Left lung (tissue), 14 donors: ENCODE measurements at places on chromosomes 1 and 21. TPM values are rescaled to one million over a fixed set of nuclear protein-coding genes. Genes with fewer than 3 reads are reported as not detected.
A peak's percentile ranks its signal among the peaks of the same experiment; 100 is the strongest.

The XCL1 gene
- polyA plus RNA-seq = 0.36 TPM

The PIK3C2B gene
- polyA plus RNA-seq = 46.1 TPM

DNA sequence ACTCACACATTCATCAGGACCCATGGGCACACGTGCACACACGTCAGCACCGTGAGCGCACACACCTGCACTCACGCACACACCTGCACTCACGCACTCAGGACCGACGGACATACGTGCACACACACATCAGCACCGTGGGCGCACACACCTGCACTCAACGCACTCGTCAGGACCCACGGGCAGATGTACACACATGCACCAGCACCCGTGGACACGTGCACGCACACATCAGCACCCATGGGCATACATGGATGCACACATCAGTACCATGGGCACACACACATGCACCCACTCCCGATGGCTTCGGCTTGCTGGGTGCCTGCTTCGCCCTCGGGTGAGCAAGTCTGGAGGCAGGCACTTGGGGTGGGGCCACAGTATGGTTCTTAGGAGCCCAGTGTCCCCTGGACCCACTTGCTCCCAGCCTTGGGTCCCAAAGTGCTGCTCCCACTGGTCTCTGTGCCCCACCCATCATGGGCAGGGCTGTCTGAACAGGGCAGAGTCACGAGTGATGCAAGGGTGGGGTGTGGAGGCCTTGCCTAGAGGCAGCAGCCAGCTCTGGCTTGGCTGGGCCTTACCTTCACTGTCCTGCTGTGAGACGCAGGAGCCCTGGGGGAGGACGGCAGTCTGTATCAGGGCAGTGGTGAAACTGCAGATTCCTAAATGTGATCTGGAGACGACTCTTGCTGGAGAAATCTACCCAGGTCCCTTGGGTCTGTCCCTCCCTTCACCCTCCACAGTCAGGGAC, 49.8 kb downstream of the SKI start:
- no peaks in the 10 kb centered on the region for H3K27me3 ChIP-seq
- H3K4me1 ChIP-seq = peaks cover 65% of the 10 kb centered on the region
- DNase-seq = no peak
- peak overlapping the region; percentile 70 for H3K27ac ChIP-seq
- no peak overlapping the region for H3K4me3 ChIP-seq

- no peak overlapping the region for H3K4me3 ChIP-seq
- DNase-seq = no peak
- no peaks in the 10 kb centered on the region for H3K27me3 ChIP-seq
- H3K27ac ChIP-seq = no peak overlapping the region
- H3K36me3 ChIP-seq = no peaks in the 10 kb centered on the region
- no peaks in the 10 kb centered on the region for H3K4me1 ChIP-seq
These were observed 174.7 kb downstream of the LBR start for GRCh38 chr1:225253173-225253572.

- H3K27me3 ChIP-seq = no peaks in the 10 kb centered on the region
- no peaks in the 10 kb centered on the region for H3K4me1 ChIP-seq
- H3K36me3 ChIP-seq = no peaks in the 10 kb centered on the region
- no peak for DNase-seq
- no peak overlapping the region for H3K4me3 ChIP-seq
- no peak overlapping the region for H3K27ac ChIP-seq
These were observed 37.1 kb upstream of the BACE2 start for GRCh38 chr21:41130883-41131282.

GRCh38 chr1:103266036-103266435, 157.7 kb upstream of the COL11A1 start:
- H3K27me3 ChIP-seq = no peaks in the 10 kb centered on the region
- DNase-seq = no peak
- H3K27ac ChIP-seq = no peak overlapping the region
- no peaks in the 10 kb centered on the region for H3K4me1 ChIP-seq
- no peaks in the 10 kb centered on the region for H3K36me3 ChIP-seq

DNA sequence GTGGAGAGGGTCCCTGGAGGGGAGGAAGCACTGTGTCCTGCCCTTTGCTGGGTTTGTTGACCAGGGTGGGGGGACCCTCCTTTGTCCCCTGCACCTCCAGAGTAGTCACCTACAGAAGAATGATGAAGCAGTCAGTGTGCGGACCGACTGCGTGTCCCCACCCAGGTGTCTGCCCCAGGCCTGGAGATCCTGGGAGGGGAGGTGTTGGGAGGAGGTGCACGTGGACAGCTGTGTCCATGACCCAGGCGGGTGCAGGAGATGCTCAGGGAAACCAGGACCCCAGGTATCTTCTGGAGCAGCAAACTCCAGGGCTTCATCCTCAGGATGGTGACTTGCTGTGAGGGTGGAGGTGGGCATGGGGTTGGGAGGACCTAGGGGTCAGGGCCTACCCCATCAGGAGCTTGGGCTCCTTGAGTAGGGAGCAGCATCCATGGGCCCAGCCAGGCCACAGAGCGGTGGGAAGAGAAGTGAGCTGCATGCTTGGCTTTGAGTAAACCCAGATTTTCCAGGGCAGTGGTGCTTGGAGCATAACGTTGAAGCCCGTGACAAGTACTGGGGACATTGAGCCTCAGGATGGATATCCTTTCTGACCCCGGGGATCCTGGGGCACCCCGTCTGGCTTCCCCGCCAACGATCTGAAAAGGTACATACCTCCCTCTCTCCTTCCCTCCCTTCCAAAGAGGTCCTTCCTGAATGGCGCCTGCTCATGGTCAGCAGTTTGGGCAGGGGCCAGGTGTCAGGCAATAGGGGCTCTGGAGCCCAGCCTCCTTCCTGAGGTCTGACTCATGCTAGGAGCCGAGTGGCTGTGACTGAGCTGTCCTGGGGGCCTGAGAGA, 13.7 kb downstream of the ACTRT2 start:
- DNase-seq = no peak
- H3K36me3 ChIP-seq = no peaks in the 10 kb centered on the region
- no peak overlapping the region for H3K4me3 ChIP-seq
- no peaks in the 10 kb centered on the region for H3K27me3 ChIP-seq
- no peak overlapping the region for H3K27ac ChIP-seq

- no peak for DNase-seq
- peaks cover 5% of the 10 kb centered on the region for H3K4me1 ChIP-seq
- no peak overlapping the region for H3K4me3 ChIP-seq
- H3K27ac ChIP-seq = no peak overlapping the region
- H3K27me3 ChIP-seq = no peaks in the 10 kb centered on the region
These were observed 81.8 kb downstream of the KCNN3 start for GRCh38 chr1:154788110-154788870.

The CELA3A gene
- not detected for polyA plus RNA-seq

DNA sequence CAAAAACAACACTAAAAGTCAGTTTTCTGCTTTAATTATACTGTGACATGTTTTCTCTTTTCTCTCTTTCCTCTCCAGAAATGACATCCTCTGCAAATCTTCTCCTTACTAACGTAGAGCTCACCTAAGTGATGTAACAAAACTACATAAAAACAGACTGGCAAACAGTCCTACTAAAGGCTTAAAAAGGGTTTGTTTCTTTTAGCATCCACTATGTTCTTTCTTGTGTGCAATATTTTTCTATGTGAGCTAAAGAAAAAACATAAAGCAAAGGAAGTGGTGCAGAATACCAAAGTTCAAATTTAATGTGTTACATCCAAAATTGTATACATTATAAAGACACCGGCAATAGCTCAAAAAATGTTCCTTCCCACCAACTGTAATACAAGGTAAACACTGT, 14.5 kb downstream of the USP24 start:
- H3K27me3 ChIP-seq = no peaks in the 10 kb centered on the region
- no peaks in the 10 kb centered on the region for H3K36me3 ChIP-seq
- no peak overlapping the region for H3K27ac ChIP-seq
- H3K4me3 ChIP-seq = no peak overlapping the region
- peaks cover 35% of the 10 kb centered on the region for H3K4me1 ChIP-seq
- DNase-seq = no peak

DNA sequence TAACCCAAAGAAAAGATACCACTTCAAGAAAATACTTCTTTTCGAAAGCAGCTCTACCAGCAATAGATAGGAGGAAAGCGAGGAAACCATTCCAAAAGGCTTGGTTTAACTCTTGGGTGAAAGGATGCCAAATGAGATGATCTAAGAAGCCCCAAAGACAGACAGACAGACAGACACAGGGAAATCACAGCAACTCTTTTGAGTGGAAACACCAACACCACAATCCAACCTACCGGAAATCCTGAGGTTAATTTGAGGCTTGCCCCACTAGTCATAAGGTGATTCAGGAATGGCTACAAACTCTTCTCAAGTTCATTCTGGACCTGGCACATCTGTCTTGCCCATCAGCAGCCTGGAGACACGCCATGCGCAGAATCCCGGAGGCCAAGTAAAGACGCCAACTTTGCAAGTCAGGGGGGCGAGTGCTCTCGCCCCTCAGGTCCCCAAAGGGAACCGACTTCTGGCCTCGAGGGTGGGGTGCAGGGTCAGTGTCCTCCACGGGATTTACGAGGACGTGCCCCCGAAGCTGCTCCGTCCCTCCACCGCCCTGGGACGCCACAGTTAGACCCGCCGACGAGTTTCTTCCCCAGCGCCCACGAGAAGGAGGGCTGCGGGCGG, 778 bp downstream of the EVI5 start:
- peak overlapping the region; percentile 98 for H3K27ac ChIP-seq
- peak; percentile 59 for DNase-seq
- no peaks in the 10 kb centered on the region for H3K27me3 ChIP-seq
- peak overlapping the region; percentile 69 for H3K4me3 ChIP-seq
- no peaks in the 10 kb centered on the region for H3K36me3 ChIP-seq
- H3K4me1 ChIP-seq = peaks cover 41% of the 10 kb centered on the region

- H3K27me3 ChIP-seq = no peaks in the 10 kb centered on the region
- H3K27ac ChIP-seq = no peak overlapping the region
- no peaks in the 10 kb centered on the region for H3K36me3 ChIP-seq
- no peak for DNase-seq
- no peaks in the 10 kb centered on the region for H3K4me1 ChIP-seq
These were observed 80.1 kb downstream of the FCRL5 start for GRCh38 chr1:157472056-157472701.

The AGMAT gene
- 0.55 TPM for polyA plus RNA-seq

- H3K27ac ChIP-seq = no peak overlapping the region
- no peaks in the 10 kb centered on the region for H3K4me1 ChIP-seq
- peaks cover 19% of the 10 kb centered on the region for H3K36me3 ChIP-seq
- no peak for DNase-seq
These were observed 140.6 kb downstream of the PEX14 start for GRCh38 chr1:10615332-10615731.

DNA sequence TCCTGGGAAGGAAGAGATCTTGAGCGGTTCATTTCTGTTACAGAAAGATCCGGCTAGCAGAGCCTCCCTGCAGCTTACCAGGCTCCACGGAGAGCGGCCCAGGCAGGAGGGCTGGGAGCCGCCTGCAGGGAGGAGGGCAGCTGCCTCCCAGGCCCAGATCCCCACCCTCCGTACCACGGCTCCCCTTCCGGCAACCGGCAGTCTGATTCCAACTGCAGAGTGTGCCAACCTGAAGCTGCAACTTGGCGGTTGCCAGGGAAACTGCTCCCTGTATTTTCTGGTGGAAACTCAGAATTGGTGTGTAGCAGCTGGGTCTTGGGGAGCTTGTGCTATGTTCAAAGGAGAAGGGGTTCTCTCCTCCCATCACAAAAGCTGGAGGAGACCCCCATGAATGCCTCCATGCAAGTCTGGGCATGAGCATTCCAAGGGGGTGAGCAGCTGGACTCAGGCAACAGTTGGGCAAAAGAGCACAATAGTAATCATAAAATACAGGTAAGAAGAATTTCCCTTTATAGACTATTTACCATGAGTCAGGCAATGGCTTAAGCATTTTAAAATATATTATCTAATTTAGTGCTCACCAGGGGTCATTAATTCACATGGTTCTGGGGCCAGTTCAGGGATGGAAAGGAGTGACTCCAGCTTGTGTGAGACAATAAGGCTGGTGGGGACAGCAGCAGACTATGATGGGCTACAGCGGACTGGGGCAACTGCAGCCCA, 46.1 kb upstream of the KAZN start:
- H3K36me3 ChIP-seq = no peaks in the 10 kb centered on the region
- no peak overlapping the region for H3K4me3 ChIP-seq
- DNase-seq = no peak
- no peaks in the 10 kb centered on the region for H3K4me1 ChIP-seq

The CLCA4 gene
- 0.23 TPM for polyA plus RNA-seq

- H3K4me1 ChIP-seq = no peaks in the 10 kb centered on the region
- H3K4me3 ChIP-seq = no peak overlapping the region
- no peaks in the 10 kb centered on the region for H3K27me3 ChIP-seq
These were observed 27.9 kb downstream of the PRDM15 start for GRCh38 chr21:41851090-41851790.

DNA sequence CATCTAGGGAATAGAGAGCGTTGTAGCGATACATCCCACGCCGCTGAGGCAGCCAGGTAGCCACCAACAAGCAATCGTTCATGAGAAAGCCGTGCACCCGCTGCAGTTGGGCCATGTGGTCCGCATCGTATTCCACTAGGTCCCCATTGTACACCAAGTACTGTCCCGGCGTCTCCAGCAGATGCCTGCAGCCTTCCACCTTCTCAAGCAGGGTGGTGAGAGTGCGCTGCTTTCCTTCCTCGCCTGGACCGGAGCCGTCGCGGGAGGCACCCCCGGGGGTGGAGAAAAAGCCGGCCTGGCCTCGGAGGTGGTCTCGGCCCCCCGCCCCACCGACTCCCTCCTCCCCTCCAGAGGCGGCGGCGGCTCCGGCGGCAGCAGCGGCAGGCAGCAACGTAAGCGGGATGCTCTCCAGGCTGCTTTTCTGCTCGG, 595 bp downstream of the EXOC8 start:
- H3K4me3 ChIP-seq = peak overlapping the region; percentile 92
- H3K4me1 ChIP-seq = peaks cover 38% of the 10 kb centered on the region
- peaks cover 7% of the 10 kb centered on the region for H3K36me3 ChIP-seq
- DNase-seq = peak; percentile 51

- DNase-seq = no peak
- H3K27ac ChIP-seq = peak overlapping the region; percentile 82
- H3K36me3 ChIP-seq = no peaks in the 10 kb centered on the region
- H3K4me3 ChIP-seq = no peak overlapping the region
- H3K27me3 ChIP-seq = no peaks in the 10 kb centered on the region
These were observed 9.5 kb downstream of the SH3BP5L start for GRCh38 chr1:248816042-248816851.

The C8A gene
- not detected for polyA plus RNA-seq
